ENCODE measurements at places on chromosomes 16 and 17.

GRCh38 chr17:64491994-64492393, 4.9 kb downstream of the POLG2 start:
- DNase-seq = peak; percentile 79

- DNase-seq = no peak
Measured at GRCh38 chr17:36939052-36939801, 2.0 kb downstream of the LHX1 start.

DNA sequence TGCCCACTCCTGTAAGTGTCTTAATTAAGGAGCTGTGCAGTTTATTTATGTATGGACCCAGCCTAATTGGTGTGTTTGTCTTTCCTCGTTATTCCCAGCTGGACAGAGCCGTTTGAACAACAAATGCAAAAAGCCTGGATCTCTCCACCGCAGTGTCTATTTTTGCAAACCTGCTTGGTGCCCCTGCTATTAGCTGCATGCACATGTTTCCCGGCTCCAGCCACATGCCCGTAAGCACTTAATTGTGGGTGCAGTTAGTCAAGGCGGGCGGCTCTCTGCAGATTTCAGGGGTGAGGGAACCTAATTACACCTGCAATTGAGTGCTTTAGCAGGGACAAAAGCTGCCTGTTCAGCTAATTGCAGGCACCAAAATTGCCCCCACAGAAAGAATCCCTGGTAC, 74.0 kb upstream of the GSE1 start:
- no peak for DNase-seq

DNA sequence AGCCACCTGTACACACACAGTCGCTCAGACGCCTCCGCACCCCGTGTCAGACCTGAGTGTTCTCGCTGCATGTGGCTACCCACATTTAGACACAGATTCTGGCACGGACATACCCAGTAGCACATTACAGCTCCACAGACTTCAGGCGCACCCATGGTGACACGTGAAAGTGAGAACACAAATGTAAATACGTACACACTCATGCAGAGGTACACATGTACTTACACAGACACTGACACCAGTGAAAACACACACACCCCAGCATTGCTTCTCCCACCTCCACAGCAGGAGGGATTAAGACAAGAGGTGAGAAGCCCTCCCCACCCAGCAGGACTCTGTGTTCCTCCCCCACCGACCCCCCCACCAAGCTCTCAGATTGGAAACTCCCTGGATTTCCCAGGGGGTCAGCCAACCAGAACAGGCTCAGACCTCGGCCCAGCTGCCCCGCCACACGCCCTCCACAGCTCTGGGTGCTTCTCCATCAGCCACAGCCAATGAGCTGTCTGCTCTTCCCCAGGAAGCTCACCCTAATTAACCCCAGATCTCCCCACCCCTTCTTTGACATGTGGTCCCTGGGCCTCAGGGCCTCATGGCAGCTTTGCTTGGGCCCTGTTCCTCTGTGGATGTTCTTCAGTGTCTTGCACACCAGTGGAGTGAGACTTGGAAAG, 5.3 kb upstream of the FOXN1 start:
- DNase-seq = no peak

DNA sequence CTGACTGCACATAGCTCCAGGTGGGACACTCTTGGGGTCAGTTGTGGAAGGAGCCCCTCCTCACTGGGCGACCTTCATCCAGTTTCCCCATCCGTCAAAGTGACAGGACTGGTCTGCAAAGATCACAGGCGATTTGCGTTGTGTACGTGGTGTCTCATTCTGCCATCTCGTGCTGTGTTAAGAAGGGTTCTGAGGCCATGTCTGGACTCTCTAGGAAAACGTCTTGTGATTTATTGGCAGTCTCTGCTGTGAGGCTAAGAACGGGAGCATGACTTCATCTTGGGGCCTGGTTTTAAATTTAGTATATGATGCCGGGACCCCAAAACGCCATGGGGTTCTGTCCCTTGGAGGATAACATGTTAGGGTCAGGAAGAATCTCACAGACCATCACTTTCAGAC, 65.2 kb upstream of the CIBAR2 start:
- no peak for DNase-seq

GRCh38 chr17:40514013-40514875, 12.8 kb upstream of the TNS4 start:
- no peak for DNase-seq

- no peak for DNase-seq
Measured at GRCh38 chr17:57975044-57975443, 13.0 kb downstream of the VEZF1 start.

DNA sequence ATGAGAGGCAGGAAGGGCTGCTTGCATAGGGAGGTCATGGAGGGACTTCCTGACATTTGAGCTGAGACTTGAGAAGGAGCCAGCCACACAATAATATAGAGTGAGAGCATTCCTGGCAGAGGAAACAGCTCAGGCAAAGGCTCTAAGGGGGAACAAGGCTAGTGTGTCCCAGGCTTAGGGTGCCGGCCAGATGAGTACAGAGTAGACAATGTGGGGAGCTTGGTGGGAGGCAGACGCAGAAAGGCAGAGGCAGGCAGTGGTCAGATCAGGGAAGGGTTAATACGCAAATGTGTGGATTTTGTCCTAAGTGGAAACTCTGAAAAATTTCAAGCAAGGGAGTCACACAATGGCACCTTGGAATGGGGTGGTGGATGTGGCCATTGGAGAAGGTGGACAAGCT, 31.3 kb downstream of the CD300LB start:
- DNase-seq = no peak

DNA sequence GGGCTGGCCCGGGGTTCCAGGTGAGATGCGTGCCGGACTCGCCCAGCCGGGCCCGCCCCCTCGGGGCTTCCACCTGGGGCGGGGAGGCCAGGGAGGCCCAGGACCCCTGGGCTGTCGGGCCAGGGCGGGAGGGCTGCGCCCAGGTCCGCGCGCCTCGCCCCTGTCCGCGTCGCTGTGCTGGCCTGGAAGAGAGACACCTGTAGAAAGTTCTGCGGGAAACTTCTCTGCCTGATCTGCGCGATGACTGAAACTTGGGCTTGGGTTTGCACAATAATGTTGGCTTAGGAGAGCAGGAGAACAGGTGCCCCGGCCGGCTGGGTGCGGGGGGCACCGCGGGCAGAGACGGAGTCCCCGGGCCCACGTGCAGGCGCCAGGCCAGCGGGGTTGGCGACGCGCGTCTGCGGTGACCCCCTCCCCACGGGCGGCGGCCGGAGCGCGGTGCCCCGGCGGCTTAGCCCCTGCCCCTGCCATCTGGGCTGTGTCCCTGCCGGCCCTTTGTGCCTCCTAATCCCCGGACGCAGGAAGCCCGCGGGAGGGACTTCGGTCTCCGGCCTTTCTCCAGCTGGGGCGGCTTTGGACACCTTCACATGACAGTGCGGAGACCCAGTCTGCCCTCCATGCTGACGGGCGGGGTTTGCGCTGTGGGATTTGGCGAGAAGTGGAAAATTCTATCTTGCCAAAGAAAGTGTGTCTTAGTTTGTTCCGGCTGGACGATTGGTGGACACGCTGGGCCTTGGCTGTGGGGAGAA, 483 bp downstream of the LLGL2 start:
- peak; percentile 11 for DNase-seq

DNA sequence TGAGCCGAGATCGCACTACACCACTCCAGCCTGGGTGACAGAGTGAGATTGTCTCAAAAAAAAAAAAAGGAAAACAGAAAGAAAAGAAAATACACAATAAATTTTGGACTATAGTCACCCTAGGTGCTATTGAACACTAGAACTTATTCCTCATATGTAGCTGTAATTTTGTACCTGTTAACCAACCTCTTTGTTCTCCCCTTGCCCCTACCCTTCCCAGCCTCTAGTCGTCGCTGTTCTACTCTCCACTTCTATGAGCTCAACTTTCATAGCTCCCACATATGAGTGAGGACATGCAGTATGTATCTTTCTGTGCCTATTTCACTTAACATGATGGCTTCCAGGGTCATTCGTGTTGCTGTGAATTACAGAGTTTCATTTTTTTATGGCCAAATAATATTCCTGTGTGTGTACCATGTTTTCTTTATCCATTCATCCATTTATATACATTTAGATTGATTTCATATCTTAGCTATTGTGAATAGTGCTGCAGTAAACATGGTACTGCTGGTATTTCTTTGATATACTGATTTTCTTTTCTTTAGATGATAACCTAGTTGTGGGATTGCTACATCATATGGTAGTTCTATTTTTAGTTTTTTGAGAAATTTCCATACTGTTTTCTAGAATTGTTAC, 28.3 kb downstream of the VPS35L start:
- peak; percentile 50 for DNase-seq

DNA sequence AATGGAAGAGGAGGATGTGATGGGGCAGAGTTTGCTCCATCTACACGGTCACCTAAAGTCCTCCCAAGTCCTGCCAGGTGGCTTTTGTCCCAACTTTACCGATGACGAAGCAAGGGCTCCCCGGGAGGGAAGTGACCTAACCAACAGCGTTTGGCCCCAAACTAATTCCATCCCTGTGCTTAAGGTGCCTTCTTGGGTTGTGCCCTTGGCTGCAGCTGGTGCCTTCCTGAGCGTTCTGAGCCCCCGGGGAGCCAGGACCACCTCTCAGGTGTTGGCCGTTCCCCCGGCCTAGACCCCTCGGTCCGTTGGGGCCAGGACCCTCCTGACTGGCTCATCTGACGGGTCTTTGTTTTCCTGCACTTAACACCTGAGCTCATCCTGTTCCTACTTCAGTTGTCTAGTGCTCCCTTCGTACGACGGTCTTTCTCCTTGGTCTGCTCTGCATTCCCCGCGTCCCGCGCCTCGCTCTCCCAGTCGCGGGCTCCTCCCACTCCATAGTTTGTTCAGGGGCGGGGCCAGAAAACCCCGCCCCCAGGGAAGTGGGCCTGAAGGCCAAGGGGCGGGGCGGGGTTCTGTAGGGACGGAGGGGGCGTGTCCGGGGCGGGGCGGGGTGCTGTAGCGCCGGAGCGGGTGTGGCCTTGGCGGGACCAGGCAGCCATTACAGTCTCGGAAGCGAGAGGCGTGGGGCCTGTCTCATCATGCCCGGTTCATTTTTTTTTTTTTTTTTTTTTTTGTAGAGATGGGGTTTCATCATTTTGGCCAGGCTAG, 822 bp upstream of the ZSCAN10 start:
- DNase-seq = peak; percentile 98

DNA sequence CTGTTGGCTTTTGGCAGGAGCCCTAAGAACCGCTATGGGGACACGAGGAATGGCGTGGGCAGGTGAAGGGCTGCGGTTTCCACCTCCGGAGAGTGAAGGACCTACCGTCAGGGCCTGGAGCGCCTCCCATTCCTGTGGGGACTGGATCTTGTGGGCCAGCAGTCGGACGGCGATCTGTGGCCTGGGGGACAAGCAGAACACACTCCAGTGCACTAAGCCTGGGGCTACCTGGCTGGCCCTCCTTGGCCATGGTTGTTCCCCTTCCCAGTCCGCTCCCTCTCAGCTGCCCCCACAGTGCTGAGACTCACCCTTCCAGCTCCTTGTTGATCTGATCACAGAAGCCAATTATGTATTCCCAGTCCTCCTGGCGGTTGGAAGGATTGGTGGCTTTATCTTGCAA, 15.0 kb downstream of the GGA3 start:
- DNase-seq = no peak

GRCh38 chr17:43900183-43900857, 7.0 kb downstream of the MPP2 start:
- peak; percentile 86 for DNase-seq

GRCh38 chr16:88345721-88346560, 36.8 kb upstream of the ZNF469 start:
- DNase-seq = no peak

- DNase-seq = no peak
Measured at GRCh38 chr16:11320170-11320569, 25.1 kb upstream of the RMI2 start.

GRCh38 chr17:77425348-77425747, 284.6 kb downstream of the SEC14L1 start:
- DNase-seq = no peak

- no peak for DNase-seq
Measured at GRCh38 chr16:87376660-87377059, 6.9 kb downstream of the FBXO31 start.

DNA sequence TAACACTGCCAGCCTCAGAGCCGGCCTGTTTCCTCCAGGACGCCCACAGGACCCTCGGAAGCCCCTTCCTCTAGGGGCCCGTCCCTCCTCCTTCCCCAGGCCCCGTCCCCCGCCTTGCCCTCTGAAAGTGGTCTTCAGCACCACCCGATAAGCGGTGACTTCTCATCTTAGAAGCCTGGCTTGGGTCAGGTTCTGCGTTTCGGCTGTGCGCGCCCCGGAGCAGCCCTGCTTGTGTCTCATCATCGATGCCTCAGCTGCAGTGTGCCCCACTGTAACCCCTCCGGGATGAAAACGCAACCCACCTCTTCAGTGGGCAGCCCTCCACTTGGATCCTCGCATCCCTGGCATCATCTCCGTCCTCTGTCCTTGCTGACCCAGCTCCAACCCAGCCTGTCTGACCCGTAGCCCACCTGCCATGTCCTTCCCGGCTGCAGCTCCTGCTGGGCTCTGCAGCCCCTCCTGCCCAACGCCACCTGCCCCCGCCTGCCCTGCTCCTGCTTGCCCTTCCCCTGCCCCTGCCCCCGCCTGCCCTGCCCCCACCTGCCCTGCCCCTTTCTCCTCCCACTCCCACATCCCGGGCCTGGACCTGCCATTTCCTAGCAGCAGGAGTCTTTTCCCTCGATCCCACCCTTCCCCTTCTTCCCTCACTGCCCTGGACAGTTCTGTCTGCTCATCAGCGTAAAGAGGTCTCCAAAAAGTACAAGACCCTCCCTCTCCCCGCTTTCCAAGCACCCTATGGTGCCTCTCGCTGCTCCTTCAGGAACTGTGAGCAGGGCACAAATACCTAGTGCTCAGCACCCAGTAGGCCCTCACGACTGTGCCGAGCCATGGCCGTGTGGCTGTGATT, 112.5 kb upstream of the CHMP6 start:
- no peak for DNase-seq

GRCh38 chr16:1102921-1103635, 7.0 kb upstream of the C1QTNF8 start:
- DNase-seq = peak; percentile 69

DNA sequence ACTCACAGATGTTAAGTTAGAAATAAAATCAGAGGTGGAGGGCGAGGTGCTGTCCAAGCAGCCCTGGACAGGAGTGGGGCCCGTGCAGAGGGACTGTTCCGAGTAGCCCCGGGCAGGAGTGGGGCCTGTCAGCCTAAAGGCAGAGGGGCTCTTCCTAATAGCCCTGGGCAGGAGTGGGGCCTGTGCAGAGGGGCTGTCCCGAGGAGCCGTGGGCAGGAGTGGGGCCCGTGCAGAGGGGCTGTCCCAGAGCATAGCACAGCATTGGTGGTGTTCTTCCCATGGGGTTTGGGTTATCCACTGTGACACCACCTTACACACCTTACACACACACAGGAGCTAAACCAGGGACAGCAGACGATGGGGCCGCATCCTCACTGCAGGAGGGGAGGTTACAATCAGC, 10.4 kb downstream of the CEP131 start:
- DNase-seq = no peak

GRCh38 chr17:18854956-18855355, 3.0 kb upstream of the PRPSAP2 start:
- no peak for DNase-seq

DNA sequence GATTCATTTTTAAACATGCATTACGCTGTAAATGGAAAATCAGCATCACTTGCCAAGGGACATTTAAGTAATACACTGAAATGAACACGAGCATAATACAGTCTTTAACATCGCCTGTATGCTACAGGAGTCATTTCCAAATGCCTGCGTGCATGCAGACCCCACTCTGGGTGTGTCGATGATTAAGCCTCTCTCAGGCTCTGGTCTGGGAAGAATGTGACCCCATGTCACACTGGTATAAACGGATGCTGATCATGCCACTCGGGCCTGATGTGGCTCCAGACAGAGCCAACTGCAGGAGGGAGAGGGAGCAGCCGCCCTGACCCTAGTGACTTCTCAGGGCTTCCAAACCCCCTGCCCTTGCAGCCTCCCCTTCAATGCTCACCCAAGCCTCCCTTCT, 10.8 kb downstream of the EMP2 start:
- DNase-seq = no peak

GRCh38 chr17:28744104-28744971, 527 bp downstream of the TRAF4 start:
- DNase-seq = peak; percentile 37

All from suppressor macrophage treated with lipopolysaccharide for 4 hours (primary cell).